ENCODE measurements at places on chromosomes 13 and 19.

DNA sequence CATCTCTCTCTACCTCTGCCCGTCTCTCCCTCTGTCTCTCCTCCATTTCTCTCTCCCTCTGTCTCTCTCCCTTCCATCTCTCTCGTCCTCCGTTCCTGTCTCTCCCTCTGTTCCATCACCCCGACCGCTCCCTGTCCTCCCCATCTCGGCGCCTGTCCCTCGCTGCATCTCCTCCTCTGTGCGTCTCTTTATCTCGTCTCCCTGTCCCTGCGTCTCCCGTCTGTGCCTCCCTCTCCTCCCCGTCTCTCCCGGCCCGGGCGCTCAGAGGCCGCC is 4.6 kb downstream of the GRIN2D start:
- peak; percentile 37 for DNase-seq

DNA sequence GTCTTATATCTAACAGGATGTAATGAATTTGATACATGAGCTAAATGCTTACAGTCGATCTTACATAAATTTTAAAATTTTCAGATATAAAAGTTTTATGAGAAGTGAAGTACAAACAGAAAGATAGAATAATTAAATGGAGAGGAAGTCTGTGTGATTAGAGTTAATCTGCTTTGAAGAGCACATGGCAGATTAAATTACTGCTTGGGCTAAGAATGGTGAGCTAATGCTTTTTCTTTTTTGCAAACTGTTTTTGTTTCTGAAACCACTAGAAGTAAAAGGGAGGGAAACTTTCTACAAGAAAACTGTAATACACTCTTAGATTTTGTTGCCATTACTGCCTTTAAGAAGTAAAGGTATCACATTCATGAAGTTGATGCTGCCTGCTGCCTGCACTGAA is 96.3 kb upstream of the SPRY2 start:
- DNase-seq: no peak

DNA sequence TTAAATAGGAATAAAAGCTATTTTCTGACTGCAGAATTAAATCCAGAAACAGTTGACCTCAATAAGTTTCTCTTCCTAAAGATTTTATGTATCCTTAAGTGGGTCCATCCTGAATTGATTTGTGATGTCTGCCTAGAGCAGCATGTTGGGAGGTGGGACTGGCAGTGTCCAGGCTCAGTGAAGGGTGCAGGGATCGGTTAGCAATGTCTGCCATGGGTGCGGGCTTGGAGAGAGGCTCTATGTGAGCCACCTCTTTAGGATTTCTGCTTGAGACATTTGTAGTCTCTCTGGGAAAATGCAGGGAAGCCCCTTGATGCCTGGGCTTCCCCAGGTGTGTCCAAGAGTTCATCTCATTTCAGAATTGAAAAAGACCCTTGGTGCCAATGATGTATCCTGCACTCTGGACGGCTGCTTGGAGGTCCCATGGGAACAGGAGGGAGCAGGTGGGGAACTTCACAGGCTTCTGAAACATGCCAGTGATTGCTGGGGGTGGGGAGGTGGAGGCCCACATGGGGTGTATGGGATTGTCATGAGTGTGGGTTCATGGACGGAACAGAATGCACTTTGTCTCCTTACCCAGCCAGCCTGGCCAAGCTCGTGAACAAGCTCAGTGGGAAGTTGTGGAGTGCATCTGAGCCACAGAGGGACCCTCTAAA is 6.2 kb upstream of the COLGALT1 start:
- no peak for DNase-seq

DNA sequence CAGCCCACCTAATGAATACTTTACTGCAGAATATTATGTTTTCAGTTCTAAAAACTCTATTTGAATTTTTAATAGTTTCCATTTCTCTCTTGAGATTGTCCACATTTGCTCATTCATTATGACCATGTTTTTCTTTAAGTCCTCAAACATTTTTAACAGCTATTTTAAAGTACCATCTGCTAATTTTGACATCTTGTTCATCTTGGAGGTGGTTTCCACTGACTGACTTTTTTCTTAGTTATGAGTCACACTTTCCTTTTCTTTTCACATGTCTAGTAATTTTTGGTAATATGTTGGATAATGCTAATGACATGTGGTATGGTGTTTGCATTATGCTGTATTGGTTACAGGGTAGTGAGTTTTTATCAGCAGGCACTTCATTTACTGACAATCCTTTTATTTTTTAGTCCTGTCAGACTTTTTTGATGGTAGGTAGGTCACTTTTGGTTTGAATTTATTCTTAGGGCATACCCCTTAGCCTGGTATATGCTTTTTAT is 15.4 kb upstream of the ESD start:
- no peak for DNase-seq

GRCh38 chr13:20130652-20131051 is 30.2 kb downstream of the GJA3 start:
- DNase-seq: no peak

- DNase-seq: no peak
These were observed 12.7 kb upstream of the GAS6 start for GRCh38 chr13:113876346-113877148.

Data from EH (cell line).